ENCODE measurements at places on chromosomes 4 and X.

- peak; percentile 64 for DNase-seq
These were observed 743 bp downstream of the ANTXR2 start for GRCh38 chr4:80072228-80072743.

DNA sequence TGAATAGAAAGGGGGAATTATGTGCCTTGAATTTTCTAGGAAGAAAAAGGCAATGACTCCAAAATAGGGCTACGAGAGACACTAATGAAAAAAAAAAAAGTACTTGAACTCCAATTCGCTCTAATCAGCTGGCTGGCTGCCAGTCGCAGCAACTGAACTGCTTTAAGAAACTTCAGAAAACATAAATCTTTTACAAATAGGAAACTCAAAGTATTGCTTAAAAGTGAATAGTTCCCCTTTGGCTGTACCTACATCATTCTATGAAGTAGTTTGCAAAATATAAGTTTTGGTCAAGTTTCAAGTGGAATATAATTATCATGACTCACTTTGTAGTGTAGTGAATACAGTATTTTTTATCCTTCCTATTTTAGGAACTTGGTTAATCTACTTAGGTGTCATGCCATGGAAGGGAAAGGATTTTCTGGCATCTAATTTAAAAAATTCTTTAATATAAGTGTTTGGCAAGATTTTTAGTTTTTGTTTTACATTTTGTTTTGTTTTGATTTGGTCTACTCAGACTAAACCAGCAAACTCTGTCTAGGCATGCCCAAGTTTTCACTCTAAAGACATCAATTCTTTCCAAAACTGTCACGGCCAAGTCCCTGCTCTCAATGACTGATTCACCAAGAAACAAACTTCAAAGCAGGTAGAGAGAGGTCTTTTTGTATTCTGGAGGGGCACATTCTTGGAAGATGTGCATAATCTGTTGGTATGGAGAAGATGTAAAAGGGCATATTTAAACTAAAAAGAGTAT, 382.4 kb upstream of the GALNT7 start:
- DNase-seq, result no peak

GRCh38 chrX:109889289-109890006, 113.5 kb upstream of the TMEM164 start:
- DNase-seq, result no peak

DNA sequence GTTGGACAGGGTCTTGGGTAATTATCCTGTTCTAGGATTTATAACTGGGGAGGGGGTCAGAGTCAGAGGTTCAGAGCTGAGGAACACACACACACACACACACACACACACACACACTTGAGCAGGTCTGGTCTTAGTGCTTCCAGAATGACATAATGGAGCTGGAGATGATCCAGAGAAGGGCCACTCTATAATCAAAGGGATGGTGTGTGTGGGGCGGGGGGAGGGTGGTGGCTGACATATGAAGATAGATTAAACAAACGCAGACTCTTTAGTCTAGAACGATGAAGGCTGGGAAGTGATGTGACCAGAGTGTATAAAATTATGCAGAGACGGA, 434 bp upstream of the TMEM255A start:
- no peak for DNase-seq

- DNase-seq, result no peak
These were observed 54.6 kb upstream of the MMAA start for GRCh38 chr4:145564540-145564939.

All from activated CD4-positive, alpha-beta T cell treated with anti-CD3 and anti-CD28 coated beads for 48 hours (primary cell).